ENCODE measurements at places on chromosomes 12 and 14. TPM values are rescaled to one million over a fixed set of nuclear protein-coding genes. Genes with fewer than 3 reads are reported as not detected.

The TOMM20L gene
- total RNA-seq, result not detected

The CEBPE gene
- total RNA-seq, result not detected

The DPY19L2 gene
- total RNA-seq, result 1.3 TPM

The CELA1 gene
- total RNA-seq, result not detected

The AP4S1 gene
- 2.1 TPM for total RNA-seq

The ZBTB1 gene
- total RNA-seq, result 18.9 TPM

The CHGA gene
- total RNA-seq, result not detected

The RAD52 gene
- total RNA-seq, result 14.0 TPM

The ACSM4 gene
- not detected for total RNA-seq

The GYS2 gene
- not detected for total RNA-seq

The KRT6C gene
- not detected for total RNA-seq

The SCN8A gene
- 5.9 TPM for total RNA-seq

The AMDHD1 gene
- 0.45 TPM for total RNA-seq

The REM2 gene
- 0.11 TPM for total RNA-seq

The CCDC175 gene
- total RNA-seq, result not detected

The CFAP251 gene
- total RNA-seq, result 1.4 TPM

The AMN gene
- total RNA-seq, result not detected

The GLS2 gene
- not detected for total RNA-seq

The SLC38A4 gene
- not detected for total RNA-seq

The KLHDC1 gene
- 0.68 TPM for total RNA-seq

The SLC25A21 gene
- 0.82 TPM for total RNA-seq

The DBX2 gene
- not detected for total RNA-seq

The ERBB3 gene
- 156 TPM for total RNA-seq

The KRT76 gene
- 0.19 TPM for total RNA-seq

The PPM1A gene
- 16.7 TPM for total RNA-seq

The TBX3 gene
- 26.4 TPM for total RNA-seq

The RASAL1 gene
- 0.50 TPM for total RNA-seq

The LUM gene
- total RNA-seq, result 0.83 TPM

The KCNJ8 gene
- total RNA-seq, result 0.27 TPM

The SLC8A3 gene
- total RNA-seq, result not detected

The OTOGL gene
- total RNA-seq, result not detected

The GPRC5D gene
- not detected for total RNA-seq

The NRXN3 gene
- 0.21 TPM for total RNA-seq

The INSM2 gene
- not detected for total RNA-seq

The SIRT4 gene
- total RNA-seq, result 1.3 TPM

The KCNA5 gene
- not detected for total RNA-seq

The TAS2R19 gene
- total RNA-seq, result 1.5 TPM

The GPR135 gene
- 3.2 TPM for total RNA-seq

The SIX1 gene
- 7.7 TPM for total RNA-seq

The PMEL gene
- total RNA-seq, result 1.0 TPM

The LRRC74A gene
- not detected for total RNA-seq

The CISTR gene
- not detected for total RNA-seq

The SLC7A8 gene
- total RNA-seq, result not detected

The TMTC2 gene
- 32.4 TPM for total RNA-seq

The TTC9 gene
- not detected for total RNA-seq

The NYNRIN gene
- 0.37 TPM for total RNA-seq
